HFFc6 (cell line): ENCODE measurements at places on chromosomes 11 and 22.
A peak's percentile ranks its signal among the peaks of the same experiment; 100 is the strongest.

- DNase-seq: no peak
Observed at GRCh38 chr11:78397398-78397797, 20.2 kb downstream of the GAB2 start.

DNA sequence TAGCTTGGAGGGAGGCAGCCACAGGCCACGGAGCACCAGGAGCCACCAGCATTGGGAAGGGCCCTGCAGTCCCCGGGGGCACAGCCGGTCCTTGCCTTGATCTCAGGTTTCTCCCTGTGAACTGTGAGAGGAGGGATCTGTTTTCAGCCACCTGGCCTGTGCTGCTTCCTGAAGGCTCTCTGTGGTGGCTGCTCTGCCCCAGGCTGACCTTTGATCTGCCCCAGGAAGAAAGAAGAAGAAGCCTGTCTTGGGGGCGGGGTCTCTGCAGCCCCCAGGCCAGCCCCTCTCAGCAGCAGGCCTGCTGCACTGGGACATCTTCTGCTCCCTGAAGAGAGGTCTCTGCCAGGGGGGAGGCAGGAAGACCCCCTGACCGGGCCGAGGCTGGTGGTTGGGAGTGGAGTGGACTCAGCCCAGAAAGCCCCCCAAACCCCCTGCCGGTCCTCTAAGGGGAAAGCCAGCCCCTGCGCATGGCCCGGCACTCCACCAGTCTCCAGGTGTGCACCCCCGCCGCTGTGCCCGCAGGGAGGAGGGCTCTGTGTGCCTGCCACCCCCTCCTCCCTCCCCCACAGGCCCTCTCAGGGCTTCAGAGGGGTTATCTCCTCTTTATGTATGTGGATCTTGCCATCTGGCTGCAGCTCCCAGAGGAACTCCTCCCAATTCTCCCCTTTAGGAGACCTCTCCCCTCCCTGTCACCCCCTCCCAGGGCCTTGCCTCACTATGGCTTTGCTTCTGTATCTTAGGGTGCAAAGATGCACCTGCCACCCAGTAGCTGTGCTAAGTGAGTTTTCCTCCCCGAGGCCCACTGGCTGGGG, 675.3 kb downstream of the BRD1 start:
- DNase-seq: no peak

GRCh38 chr11:33716243-33716642, 15.6 kb upstream of the C11orf91 start:
- peak; percentile 41 for DNase-seq

DNA sequence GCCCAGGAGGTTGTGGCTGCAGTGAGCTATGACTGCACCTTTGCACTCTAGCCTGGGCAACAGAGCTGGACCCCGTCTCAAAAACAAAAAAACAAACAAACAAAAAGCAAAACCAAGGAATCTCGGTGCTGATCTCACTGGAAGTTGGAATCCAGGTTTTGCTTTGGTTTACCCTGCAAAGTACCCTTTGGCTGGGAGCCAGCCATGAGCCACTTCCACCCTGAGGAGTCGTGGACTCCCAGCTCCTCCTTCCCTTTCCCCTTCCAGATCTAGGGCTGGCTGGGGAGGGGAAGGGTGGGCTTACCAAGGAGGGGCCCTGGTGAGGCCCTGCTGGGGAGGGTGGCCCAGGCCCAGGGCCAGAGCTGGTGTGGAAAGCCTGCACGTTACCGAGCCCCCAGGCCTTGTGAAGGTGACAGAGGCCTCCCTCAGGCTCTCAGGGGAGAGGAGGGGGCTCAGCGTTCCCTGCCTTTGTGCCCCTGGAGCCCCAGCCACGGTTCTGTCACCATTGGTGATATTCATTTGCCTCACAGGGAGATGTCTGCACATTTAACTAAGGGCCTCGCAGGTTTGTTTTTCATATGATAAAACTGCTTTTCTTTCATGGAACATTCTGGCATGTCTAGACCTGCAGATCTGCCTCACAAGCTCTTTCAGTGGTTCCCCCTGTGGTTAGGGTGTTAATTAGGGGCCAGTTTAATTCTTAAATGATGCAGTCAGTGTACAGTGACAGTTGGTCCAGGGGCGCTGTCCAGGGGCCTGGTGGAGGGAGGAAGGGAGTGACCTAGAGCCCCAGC, 29.0 kb downstream of the FBLN1 start:
- no peak for DNase-seq

GRCh38 chr11:69204246-69204940, 48.7 kb downstream of the SMIM38 start:
- no peak for DNase-seq

DNA sequence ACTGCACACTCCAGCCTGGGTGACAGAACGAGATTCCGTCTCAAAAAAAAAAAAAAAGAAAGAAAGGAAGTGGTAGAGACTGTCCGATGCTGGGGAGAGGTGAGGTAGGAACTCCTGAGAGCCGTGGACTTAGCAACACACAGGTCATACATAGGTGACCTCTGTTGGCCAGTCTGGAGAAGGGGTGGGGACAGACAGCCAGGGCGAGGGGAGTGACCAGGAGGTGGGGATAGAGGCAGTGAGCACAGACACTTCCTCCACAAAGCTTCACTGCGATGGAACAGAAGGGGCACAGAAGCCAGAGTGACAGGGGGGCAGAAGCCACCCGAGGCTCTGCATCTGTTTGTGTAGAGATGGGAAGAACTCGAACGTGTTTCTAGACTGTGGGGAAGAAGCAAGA, 47.1 kb downstream of the MYH9 start:
- DNase-seq: no peak

DNA sequence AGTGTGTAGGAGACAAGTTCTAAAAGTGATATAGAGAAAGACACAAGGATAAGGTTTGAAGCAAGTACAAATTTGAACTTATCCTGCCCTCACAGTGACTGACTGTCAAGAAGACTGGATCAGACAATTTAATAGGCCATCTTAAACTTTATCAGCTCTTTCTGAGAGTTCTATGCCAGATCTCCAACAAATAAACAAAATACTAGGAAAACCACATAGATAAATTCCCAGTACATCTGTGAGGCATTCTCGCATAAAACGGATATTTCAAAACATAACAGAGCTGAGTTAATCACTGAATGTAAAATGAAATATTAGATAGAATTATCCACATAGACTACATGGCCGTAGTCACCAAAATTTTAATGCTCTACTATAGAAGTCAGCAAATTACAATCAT, 120.9 kb upstream of the LUZP2 start:
- DNase-seq: no peak

GRCh38 chr11:5809905-5810795, 1.4 kb downstream of the OR52N2 start:
- DNase-seq: no peak

DNA sequence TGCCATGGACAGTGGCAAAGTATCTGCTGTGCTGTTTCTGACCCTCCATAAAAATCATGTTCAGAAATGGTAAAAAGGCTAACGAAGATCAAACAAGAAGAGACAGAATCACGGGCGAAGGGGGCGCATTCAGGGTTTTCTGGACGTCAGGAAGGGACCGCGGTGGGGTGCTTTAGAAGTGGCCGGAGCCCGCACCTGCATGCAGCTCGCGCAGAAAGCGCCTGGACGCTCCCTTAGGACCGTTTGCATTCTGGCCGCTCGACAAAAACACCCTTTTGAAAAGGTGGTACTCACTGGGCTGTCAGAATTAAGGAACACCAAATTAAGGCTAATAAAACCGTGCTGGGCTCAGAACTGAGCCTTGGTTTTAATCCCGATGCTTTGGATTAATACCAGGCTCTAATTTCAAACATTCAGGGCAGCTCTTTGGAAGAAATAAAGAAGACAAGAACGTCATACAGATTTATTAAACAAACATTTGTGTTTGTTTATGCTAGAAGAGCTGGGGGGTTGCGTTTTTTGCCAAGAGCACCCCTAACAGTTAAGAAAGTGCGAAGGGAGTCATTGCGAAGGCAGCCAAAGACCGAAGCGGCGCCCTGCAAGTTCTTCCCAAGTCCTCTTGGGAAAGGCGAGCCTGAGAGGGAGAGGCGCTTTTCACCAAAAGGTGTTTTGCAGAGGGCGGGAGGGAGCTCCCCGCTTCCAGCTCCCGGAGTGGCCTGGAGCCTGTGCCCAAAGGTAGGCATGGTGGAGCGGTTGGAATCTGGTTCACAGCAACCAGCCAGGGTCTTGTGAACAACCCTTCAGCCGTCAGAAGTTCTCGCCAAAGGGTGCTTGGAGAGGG, 47.7 kb upstream of the DBX1 start:
- DNase-seq: no peak
